ENCODE measurements at places on chromosomes 2 and 18.

DNA sequence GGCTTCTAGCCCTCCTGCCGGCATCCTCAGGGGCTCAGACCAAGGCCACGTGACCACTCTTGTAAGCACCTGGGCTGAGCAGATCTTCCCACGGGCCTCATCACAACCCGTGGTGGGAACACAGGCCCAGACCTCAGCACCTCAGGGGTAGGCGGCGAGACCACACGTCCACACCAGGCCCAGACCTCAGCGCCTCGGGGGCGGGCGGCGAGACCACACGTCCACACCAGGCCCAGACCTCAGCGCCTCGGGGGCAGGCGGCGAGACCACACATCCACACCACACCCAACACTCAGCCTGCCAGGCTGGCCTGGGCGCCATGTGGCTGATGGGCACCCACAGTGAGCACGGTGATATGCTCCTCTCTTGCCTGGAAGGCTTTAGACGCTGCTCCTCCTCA is 334.4 kb upstream of the SALL3 start:
- no peak for DNase-seq

- DNase-seq: no peak
Observed at GRCh38 chr2:121074293-121074932, 210.6 kb downstream of the TFCP2L1 start.

DNA sequence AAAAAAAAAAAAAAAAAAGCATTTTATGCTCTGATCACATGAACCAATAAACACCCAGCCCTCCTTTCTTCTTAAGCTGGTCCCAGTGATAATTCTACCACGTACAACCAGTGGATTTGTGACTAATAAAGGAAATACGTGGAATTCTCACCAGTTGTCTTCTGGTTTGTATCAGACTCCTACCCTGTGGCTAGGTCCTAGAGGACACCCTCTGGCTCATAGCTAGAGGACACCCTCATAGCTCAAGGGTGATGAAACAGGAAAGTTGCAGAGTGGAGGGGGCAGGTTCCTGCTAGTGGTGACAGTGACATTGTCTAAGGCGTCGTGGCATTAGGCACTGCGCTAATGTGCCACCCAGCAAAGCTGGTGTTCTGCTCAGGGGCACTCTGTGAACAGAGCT is 167.8 kb downstream of the BCL11A start:
- no peak for DNase-seq

DNA sequence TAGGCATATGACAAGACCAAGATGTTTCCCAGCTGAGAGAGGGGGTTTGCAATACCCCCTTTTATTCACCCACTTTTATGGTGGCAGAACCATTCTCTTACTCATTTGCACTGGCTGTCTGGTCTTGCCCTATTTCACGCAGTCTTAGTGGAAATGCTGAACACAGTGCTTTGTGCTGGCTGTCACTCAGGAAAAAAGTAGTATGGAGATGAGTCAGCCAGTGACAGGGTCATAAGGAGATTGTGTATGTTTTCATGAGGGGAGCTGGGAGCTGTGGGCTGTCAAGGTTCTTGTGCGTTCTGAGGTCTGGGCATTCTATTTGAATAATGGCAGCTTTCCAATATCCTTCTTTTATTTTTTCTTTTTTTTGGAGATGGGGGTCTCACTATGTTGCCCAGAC is 10.9 kb upstream of the CNRIP1 start:
- no peak for DNase-seq

GRCh38 chr2:173101687-173102086 is 26.0 kb downstream of the MAP3K20 start:
- DNase-seq: no peak

DNA sequence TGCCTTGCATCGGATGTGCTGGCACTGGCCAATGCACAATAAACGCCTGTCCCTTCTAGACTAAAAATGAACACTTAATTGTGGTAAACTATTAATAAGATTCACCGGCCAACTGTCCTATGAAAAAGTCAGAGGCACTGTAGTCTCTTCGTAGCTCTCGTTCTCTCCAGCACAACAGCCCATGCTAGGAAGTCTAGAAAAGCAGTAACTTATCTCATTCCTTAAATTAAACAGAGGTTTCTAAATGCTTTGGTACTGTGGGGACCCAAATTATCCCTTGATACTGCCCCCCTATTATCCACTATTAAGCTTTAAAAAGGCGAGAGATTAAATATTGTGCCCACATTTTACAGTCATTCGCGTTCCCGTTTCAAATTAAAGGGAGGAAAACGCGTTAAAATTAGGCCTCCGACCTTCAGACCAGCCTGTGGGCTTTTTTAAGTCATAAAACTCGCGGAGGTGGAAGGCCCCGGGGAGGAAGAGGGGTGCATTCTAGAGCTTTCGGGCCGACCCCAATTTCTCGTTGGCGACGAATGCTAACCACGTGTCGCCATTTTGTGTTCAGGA is 1.5 kb upstream of the PCBP1 start:
- no peak for DNase-seq

- no peak for DNase-seq
Observed at GRCh38 chr2:118202707-118203303, 114.5 kb downstream of the INSIG2 start.
